Dermis microvascular lymphatic vessel endothelial cell (primary cell): ENCODE measurements at places on chromosomes 1 and 21.

DNA sequence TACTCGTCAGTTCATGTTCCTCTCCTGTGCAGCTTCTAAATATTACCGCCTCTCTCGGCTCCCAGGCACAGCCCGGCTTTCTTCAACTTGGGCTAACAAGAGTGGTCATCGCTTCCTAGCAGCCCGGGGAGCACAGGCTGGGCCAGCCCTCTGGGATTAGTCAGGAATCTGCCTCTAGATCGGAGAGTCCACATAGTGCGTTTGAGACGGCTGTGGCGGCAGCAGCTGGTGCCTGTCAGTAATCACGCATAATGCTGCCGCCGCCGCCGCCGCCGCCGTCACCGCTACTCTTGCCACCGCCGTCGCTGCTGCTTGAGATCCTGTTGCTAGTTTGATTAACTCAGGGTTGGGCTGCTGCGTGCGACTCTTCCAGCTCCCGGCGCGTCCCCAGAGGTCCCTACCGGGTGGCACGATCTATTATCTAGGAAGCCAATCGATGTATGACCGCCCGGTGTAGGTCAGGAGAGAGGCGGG lies at the start of gene RXRG:
TSS of gene RXRG (minus strand) at position 230 of the 474 bp plus-strand sequence. CDS start 233 bp downstream, outside the sequence.
- no peak for DNase-seq

- DNase-seq, result no peak
Measured at GRCh38 chr1:38577385-38577784, 282.2 kb downstream of the RRAGC start.

- peak; percentile 3 for DNase-seq
Measured at GRCh38 chr1:205210756-205211168, 740 bp downstream of the DSTYK start.

DNA sequence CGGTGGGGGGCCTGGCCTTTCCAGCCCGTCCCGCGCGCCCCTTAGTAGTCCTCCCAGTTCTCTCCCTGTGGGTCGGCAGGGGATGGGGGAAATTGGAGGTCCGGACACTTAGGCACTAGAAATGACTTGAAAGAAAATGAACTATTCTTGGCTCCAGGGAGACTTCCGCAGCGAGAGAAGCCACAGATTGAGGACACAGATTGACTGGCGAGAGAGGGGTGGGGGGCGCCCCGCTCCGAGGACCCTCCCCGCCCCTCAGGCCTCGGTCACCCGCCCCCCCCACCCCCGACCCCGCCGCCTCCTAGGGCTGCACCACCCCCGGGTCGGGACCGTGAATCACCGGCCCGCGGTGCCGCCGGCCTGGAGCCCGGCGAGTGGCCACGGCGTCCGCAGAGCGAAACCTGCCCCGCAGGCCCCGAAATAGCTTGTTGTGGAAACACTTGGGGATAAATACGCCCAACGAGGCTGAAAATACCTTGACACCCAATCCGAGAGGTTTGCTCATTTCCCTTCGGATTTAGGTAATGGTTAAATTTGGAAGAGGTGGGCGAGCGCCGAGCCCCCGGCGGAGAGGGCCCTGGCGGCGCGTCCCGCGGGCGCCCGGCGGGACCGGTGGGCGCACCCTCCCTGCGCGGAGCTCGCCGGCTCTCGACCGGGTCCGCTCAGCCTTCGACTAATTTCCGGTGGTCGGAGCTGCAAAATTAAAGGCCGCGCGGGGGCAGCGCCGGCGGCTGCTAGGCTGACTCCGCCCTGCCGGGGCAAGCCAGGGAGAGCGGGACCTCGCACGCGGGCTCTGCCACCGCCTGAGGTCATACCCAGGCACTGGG lies at the start of gene GFI1:
TSS of gene GFI1 (minus strand) at position 675 of the 827 bp plus-strand sequence. CDS start 3,438 bp downstream, outside the sequence.
- DNase-seq, result no peak

- no peak for DNase-seq
Measured at GRCh38 chr1:43128816-43129215, 43.3 kb downstream of the EBNA1BP2 start.

- no peak for DNase-seq
Measured at GRCh38 chr21:38597421-38597820, 99.1 kb upstream of the ERG start.

DNA sequence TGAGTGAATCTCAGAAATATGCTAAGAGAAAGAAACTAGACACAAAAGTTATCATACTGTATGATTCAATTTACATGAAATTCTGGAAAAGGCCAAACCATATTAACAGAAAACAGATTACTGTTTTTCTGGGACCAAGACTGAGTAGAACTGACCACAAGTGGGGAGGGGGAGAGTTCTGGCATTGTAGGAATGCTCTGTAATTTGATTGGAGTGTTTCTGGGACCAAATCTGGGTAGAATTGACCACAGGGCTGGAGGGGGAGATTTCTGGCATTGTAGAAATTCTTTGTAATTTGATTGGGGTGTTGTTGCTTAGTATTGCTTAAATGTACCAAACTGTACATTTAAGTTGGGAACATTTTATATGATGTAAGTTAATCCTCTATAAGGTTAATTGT lies 3.4 kb upstream of the OR10K1 start:
- no peak for DNase-seq

DNA sequence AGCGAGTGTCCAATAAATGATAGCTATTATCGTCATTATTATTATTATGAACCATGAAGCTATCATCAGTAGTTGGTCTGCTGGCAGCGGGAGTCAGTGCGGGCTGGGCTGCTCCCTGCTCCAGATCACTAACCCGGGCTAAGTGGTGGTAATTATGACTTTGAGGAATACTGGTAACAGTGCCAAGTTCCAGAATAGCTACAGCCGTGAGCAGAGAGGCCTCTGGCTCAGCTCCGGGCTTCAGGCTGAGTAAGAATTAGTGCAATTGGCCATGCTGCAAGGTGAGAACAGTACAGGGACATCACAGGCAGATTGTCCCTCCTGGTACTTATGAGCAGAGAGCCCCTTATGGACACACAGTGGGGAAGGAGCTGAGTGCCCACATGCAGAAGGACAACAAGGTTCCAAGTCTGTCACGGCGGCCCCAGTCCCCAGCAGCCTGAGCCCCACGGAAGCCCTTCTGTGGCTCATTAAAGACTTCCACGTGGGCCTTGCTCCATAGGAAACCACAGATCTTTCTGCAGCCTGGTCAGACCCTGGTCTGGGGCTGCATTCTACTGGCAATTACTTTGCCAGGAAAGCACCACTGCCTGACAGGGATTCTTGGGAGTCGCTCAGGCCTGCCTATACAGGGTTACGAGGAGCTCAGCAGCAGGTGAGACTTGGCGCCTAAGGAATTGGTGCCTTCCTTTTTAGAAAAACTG lies 235.1 kb downstream of the RRAGC start:
- no peak for DNase-seq

DNA sequence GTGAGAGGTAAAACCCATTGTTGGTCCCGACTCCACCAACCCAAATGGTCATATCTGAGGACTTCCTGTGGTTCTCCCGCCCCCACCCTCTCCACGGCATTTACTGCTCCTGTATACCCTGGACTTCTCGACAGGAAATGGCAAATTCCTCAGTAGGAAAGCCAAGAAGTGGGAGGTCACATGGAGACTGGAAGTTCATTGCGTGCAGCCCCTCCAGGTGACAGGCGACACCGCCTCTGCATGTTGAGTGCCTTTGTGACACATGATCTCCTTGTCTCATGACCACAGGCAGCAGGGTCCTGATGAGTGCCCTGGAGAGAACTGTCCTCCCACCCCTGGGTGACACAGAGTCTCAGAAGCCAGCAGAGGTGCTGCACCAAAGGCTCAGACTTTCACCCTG lies 24.2 kb downstream of the ERG start:
- no peak for DNase-seq

DNA sequence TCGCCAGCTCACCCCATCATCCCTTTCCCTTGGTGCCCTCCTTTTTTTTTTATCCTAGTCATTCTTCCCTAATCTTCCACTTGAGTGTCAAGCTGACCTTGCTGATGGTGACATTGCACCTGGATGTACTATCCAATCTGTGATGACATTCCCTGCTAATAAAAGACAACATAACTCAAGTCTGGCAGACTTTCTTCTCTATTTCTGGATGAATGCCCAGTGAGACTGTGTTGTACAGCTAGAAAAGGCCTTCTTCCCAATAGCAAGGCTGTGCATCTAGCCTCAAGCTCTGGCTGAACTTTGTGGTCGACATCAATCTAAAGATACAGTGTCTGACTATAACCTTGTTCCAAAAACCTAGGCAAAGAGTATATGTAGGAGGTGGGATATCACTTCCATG lies 6.4 kb downstream of the IL24 start:
- no peak for DNase-seq

GRCh38 chr1:8540971-8541370 lies 223.1 kb downstream of the SLC45A1 start:
- DNase-seq, result no peak

- DNase-seq, result no peak
Measured at GRCh38 chr1:217721692-217722091, 90.5 kb downstream of the SPATA17 start.

- DNase-seq, result no peak
Measured at GRCh38 chr1:40788561-40789341, 5.2 kb downstream of the KCNQ4 start.

- no peak for DNase-seq
Measured at GRCh38 chr1:11333631-11334030, 60.6 kb downstream of the UBIAD1 start.

DNA sequence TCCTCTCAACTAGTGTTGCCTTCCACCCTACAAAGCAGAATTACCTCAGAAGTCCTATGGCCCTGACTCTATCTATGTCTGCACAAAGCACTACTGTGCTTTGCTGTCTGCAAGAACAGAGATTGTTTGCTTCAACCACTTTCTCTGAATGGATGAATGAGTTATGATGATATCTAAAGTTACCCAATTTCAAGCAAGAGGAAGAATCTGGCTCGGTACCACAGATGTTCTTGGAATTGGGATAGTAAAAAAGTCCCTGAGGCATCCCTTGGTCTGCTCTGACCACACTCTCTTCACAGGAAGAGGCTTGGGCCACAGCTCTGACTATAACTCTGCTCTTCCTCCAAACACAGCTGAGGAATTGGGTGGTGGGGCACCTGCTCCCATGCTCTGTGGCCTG lies 31.2 kb downstream of the MTARC1 start:
- no peak for DNase-seq

DNA sequence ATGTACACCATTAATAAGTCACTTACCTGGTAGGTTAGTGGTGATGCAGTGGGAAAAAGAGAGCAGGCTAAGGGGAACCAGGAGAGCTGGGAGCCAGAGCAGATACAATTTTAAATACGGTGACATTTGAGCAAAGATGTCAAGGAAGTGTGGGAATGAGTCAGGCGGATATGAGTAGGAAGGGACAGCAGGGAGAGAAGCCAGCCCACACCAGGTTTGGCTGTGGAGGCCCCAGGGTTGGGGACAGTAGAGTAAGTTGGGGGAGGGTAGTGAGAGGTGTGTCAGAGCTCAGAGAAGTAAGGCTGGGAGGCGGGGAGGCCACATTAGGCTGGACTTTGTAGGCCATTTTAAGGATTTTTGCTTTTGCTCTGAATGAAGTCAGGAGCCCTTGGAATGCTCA lies 482.0 kb downstream of the DISC1 start:
- no peak for DNase-seq

DNA sequence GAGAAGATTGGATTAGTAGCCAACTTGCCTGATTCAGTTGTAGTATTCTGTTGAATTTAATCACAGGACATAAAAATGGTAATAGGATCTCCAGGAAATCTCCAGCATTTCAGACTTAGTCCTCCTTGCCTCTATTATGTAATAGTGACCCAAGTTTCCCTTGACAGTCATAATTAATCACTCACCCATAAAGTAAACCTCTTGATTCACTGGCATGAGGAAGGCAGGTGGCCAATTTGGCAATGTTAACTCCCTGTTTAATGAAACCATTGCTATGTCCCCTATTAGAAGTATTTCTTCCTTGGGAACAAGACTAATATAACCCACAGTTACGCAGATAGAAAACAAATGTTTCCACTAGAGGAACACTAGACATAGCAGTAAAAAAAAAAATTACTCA lies 604.8 kb upstream of the CXADR start:
- no peak for DNase-seq

DNA sequence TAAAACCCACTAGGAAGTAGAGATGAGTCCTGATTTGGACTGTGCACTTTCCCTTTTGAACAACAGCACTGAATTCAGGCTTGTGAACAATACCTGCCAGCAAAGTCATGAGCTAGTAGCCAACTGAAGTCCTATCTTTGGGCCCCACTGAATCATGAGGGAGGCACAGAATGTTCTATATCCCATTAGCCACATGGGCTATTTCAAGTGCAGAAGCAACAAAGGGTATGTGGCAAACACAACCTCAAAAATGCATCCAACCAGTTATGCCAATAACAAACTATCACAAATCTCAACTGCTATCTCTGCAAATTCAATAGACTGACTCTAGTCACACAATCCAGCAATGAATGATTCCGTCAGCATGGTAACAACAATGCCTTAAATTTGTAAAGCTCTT lies 276.0 kb downstream of the MRPL39 start:
- no peak for DNase-seq

DNA sequence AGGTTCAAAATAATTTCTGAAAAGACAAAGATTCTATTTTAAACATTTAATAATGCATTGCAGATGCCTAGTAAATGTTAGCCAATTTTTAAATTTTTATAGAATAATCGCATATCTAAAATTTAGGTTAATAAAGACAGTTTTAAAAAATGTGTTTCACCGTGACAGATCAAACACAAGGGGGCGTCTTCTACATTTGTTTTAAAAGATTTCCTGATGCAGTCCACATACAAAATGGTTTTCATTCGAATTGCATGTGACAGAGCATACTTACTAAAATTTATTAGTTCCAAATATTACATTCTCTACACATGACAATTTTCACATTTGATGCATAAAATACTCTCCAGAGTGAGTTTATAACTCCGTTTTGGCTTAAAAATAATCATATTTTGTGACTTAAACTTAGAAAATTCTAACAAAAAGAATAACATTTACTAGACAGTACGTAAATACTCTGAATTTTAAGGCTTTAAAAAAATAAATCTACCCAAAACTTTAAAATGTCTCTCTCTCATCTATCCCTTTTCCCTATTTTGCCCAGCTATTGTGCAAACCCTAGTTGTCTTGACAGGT lies 75.5 kb downstream of the ADAMTS1 start:
- DNase-seq, result peak; percentile 15

- no peak for DNase-seq
Measured at GRCh38 chr1:77686796-77687518, 4.5 kb upstream of the ZZZ3 start.

- no peak for DNase-seq
Measured at GRCh38 chr1:24384251-24385090, 29.1 kb downstream of the STPG1 start.

GRCh38 chr1:25748531-25749205 lies 51.3 kb upstream of the SELENON start:
- no peak for DNase-seq

DNA sequence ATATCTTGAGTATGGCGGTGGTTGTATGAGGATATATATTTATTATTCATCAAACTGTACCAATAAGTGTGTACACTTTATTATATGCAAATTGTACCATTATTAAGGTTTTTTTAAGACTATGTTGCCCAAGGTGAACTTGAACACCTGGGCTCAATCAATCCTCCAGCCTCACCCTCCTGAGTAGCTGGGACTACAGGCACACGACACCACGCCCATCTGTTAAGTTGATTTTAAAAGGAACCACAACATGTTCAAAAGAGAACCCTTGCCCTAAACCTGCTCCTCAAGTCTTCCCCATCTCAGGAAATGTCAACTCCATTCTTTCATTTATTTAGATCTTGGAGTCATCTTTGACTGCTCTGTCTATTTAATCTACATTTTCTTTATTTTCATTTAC lies 24.3 kb upstream of the FBXO28 start:
- DNase-seq, result no peak
